Activated T-cell treated with anti-CD3 and anti-CD28 coated beads for 24 hours (primary cell): ENCODE measurements at places on chromosomes 7 and 10.

DNA sequence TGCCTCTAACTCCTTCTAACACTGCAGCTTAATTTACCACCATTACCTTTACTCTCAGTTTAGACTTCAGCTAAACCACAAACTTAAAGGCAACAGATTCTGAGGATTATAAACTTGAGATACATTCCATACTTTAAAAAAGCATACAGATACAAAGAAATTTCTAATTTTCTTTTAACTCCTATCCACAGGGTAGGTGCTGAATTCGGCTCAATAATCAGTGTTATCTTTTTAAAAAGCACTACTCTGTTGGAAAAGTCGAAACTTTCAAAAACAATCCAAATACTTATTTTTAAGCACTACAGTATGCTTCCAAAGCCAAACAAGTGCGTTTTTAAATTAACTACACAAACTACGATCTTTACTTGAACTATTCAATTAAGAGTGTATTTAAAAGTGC is 1.0 kb downstream of the SMNDC1 start:
- no peak for DNase-seq

GRCh38 chr10:30798646-30799185 is 169.2 kb upstream of the LYZL2 start:
- no peak for DNase-seq

DNA sequence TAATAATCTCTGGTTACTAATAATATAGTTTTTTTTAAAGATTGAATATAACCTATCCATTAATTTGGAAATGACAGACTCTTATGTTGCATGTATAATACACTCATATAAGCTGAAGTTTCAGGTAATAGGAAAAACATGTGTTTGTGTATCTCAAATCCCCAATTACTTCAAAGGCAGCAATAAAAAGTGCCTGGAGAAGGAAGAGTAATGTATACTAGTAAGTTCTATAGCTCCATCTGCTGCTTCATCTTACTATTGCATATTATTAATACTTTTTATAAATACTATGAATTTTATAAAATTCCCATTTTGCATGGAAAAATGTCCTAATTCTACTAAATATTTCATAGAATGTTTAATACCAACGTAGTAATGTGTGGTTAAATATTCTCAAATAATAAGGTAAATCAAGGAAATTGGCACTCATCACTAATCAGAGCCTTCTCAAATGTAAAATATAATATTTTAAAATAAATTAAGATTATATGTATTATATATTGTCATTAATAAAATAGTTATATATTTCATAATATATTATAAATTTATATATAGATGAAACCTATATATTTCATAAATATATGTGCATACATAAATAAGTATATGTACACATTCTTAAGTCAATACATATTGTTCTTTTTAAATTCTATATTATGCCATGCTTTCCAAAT is 311.9 kb downstream of the HGF start:
- DNase-seq = no peak

- DNase-seq = no peak
Observed at GRCh38 chr10:129844216-129844766, 119.8 kb downstream of the EBF3 start.

DNA sequence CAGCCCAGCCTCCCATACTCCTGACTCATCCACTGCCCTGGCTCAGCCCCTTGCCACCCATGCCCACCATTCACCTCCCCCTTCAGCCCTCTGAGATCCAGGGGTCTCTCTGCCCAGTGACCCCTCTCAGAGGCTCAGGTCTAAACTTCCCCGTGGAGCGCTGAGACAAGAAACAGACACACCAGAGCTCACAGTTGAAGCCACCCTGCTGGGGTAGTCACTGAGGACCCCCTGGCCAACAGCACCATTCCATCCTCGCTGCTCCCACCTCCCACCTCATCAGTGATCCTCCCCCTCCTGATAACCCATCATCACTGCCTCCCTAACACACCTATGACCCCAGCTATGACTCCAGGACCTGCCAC is 100.7 kb downstream of the GRID1 start:
- DNase-seq = no peak

- DNase-seq = no peak
Observed at GRCh38 chr7:93897680-93898079, 7.1 kb upstream of the TFPI2 start.

GRCh38 chr10:90913774-90914420 is 7.0 kb downstream of the ANKRD1 start:
- DNase-seq = no peak

GRCh38 chr7:151427705-151428377 is 12.1 kb downstream of the CRYGN start:
- no peak for DNase-seq

- no peak for DNase-seq
Observed at GRCh38 chr10:105514106-105514505, 873.0 kb downstream of the SORCS3 start.

- no peak for DNase-seq
Observed at GRCh38 chr7:21106296-21106732, 319.6 kb upstream of the SP8 start.

GRCh38 chr10:34567659-34568253 is 247.3 kb downstream of the PARD3 start:
- DNase-seq = no peak

DNA sequence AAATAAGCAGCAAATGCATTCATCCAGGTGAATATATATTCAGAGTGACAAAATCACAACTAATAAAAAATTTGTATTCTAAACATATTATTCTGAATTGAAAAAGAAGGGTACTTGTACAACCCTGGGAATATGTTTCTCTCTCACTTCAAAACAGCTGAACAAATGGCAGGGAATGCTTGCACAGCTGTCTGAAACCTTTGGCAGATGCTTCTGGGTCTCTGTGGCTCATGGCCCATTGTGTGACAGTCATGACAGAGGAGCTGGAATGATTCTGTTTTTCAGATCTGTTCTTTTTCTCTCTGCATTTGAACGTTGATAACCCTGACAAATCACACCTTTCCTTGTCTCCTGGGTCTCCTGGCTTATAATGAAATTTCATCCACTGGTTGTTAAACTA is 275.7 kb upstream of the FZD1 start:
- no peak for DNase-seq

DNA sequence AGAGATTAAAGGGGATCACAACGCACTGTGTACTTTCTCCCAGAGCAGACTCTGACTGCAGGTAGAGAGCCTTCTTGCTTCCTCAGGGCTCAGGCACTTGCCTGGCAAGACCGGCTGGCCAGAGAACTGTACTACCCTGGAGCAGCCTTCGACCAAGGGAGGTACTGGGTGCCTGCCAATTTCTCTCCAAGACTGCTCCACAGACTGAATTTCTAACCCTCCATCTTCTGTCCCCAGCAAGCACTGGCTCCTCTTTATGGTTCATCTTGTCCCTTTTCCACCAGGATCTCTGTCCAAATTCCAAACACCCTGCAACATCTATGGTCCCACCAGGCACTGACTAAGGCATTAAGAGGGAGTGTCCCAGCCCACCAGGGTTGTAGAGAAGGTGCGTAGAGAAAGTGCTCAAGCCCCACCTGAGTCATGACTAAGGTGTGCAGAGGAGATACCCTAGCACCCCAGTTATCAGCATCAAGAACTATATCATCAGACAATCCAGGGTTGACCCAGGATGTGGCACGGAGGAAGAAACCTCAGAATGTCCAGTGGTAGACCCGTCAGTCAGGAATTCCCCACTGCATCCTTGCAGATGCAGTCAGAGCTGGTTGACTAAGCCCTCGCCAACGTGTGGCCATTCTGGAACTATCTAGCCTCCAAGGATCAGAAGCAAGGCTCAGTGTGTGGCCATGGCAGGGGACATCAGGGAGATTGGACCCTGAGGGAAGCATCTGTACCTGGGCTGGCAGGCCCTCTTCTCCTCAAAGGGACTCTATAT is 60.9 kb upstream of the CAMK2B start:
- no peak for DNase-seq

DNA sequence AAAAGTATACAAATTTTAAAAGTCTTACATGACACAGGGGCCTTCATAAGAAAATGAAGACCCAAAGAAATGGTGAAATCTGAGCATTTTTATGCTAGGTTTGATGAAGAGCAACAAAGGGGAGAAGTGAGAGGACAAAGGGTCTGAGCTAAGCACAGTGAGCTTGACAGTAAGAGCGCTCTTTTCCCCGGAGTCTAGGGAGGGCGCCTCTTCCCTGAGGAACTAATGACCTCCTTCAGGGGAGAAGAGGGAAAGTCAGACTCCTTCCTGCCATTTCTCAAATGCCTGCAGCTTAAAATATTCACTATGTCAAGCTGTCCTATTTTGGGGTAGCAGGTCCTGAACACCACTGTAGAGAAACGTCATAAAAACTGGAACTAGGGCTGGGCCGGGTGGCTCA is 18.1 kb upstream of the PAXIP1 start:
- no peak for DNase-seq
